ENCODE measurements at places on chromosomes 11 and 22. TPM values are rescaled to one million over a fixed set of nuclear protein-coding genes. Genes with fewer than 3 reads are reported as not detected.

The MS4A6E gene
- not detected for total RNA-seq

The GSTT4 gene
- not detected for total RNA-seq

The TPBGL gene
- 0.13 TPM for total RNA-seq

The SOX6 gene
- not detected for total RNA-seq

The C11orf52 gene
- not detected for total RNA-seq

The OR2AG1 gene
- not detected for total RNA-seq

The ZBTB16 gene
- 1.4 TPM for total RNA-seq

The OR10A2 gene
- total RNA-seq, result not detected

The ZNF70 gene
- total RNA-seq, result 3.5 TPM

The NPAS4 gene
- total RNA-seq, result not detected

The SYT13 gene
- total RNA-seq, result not detected

The ARHGAP20 gene
- total RNA-seq, result not detected

The C2CD2L gene
- total RNA-seq, result 26.6 TPM

The TKFC gene
- 70.3 TPM for total RNA-seq

The DBX1 gene
- not detected for total RNA-seq

The GGA1 gene
- 80.3 TPM for total RNA-seq

The POU2AF2 gene
- total RNA-seq, result not detected

The OR52E8 gene
- total RNA-seq, result not detected

The PLXNB2 gene
- 12.0 TPM for total RNA-seq

The ARFIP2 gene
- 49.2 TPM for total RNA-seq

The APOA1 gene
- total RNA-seq, result not detected

The CPT1B gene
- total RNA-seq, result 44.0 TPM

The ARFGAP3 gene
- 33.0 TPM for total RNA-seq

The ART1 gene
- not detected for total RNA-seq

The GGT1 gene
- 40.5 TPM for total RNA-seq

The TREH gene
- total RNA-seq, result not detected

The SGSM1 gene
- not detected for total RNA-seq

The ZP1 gene
- not detected for total RNA-seq

The SCN2B gene
- total RNA-seq, result not detected

The MPZL2 gene
- total RNA-seq, result 7.8 TPM

The SLC5A12 gene
- total RNA-seq, result not detected

The RBMXL2 gene
- total RNA-seq, result not detected

The FAM227A gene
- 0.40 TPM for total RNA-seq

The CASP5 gene
- not detected for total RNA-seq

The OR2D2 gene
- not detected for total RNA-seq

The RANBP1 gene
- total RNA-seq, result 470 TPM

The MRPL17 gene
- total RNA-seq, result 146 TPM

The TCN2 gene
- not detected for total RNA-seq

The TRIM34 gene
- 3.6 TPM for total RNA-seq

The OR8H3 gene
- not detected for total RNA-seq

Measured in activated CD8-positive, alpha-beta memory T cell treated with anti-CD3 and anti-CD28 coated beads for 36 hours (primary cell).